ENCODE measurements at places on chromosomes 1 and 21. TPM values are rescaled to one million over a fixed set of nuclear protein-coding genes. Genes with fewer than 3 reads are reported as not detected.

- no peaks in the 10 kb centered on the region for H3K27me3 ChIP-seq
- no peak overlapping the region for H3K27ac ChIP-seq
- H3K4me3 ChIP-seq: no peak overlapping the region
- H3K36me3 ChIP-seq: no peaks in the 10 kb centered on the region
- H3K4me1 ChIP-seq: no peaks in the 10 kb centered on the region
Measured at GRCh38 chr21:28793043-28793442, 199.6 kb downstream of the LTN1 start.

DNA sequence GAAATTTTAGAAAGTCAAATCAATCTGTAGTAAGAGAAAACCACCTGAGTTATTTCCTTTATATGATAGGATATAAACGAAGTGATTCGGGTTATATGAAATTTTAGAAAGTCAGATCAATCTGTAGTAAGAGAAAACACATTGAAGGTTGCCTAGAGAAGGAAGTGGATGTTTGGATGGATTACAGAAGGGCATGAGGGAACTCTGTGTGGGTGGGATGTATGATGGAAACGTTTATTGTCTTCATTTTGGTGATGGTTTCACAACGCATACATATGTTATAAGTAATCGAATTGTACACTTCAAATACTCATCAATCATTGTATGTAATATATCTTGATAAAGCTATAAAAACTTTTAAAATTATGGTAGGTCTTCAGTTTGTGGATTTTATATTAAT is 5.1 kb downstream of the CR1 start:
- no peaks in the 10 kb centered on the region for H3K27me3 ChIP-seq
- no peak overlapping the region for H3K27ac ChIP-seq
- H3K4me3 ChIP-seq: no peak overlapping the region
- no peaks in the 10 kb centered on the region for H3K4me1 ChIP-seq
- DNase-seq: no peak

GRCh38 chr1:191541758-191542157 is 616.5 kb upstream of the RGS18 start:
- H3K4me1 ChIP-seq: no peaks in the 10 kb centered on the region
- no peaks in the 10 kb centered on the region for H3K27me3 ChIP-seq
- H3K4me3 ChIP-seq: no peak overlapping the region
- H3K36me3 ChIP-seq: no peaks in the 10 kb centered on the region
- DNase-seq: no peak

The BOLA1 gene
- polyA plus RNA-seq: 13.6 TPM

GRCh38 chr1:206074839-206075238 is 21.9 kb downstream of the RHEX start:
- no peaks in the 10 kb centered on the region for H3K4me1 ChIP-seq
- no peak for DNase-seq
- no peak overlapping the region for H3K4me3 ChIP-seq
- no peaks in the 10 kb centered on the region for H3K27me3 ChIP-seq
- H3K36me3 ChIP-seq: no peaks in the 10 kb centered on the region
- no peak overlapping the region for H3K27ac ChIP-seq

The DNALI1 gene
- 16.4 TPM for polyA plus RNA-seq

The SLC44A5 gene
- 1.2 TPM for polyA plus RNA-seq

DNA sequence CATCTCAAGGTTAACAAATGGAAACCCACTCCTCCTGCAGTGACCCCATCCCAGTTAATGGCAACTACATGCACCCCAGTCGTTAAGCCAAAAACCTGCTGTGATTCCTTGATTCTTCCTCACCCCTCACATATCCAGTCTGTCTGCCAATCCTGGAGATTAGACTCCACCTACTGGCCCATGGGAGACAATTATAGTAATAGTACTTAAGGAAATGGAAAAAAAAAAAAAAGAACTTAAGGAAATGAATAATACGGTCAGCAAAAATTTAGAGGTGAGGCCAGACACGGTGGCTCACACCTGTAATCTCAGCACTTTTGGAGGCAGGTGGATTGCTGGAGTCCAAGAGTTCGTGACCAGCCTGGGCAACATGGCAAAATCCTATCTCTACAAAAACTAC is 7.0 kb downstream of the NOL9 start:
- no peaks in the 10 kb centered on the region for H3K27me3 ChIP-seq
- no peak for DNase-seq
- no peak overlapping the region for H3K27ac ChIP-seq
- no peak overlapping the region for H3K4me3 ChIP-seq
- no peaks in the 10 kb centered on the region for H3K4me1 ChIP-seq

GRCh38 chr1:115690972-115691371 is 49.2 kb downstream of the VANGL1 start:
- no peaks in the 10 kb centered on the region for H3K4me1 ChIP-seq
- H3K36me3 ChIP-seq: no peaks in the 10 kb centered on the region
- H3K27ac ChIP-seq: no peak overlapping the region
- no peak for DNase-seq

DNA sequence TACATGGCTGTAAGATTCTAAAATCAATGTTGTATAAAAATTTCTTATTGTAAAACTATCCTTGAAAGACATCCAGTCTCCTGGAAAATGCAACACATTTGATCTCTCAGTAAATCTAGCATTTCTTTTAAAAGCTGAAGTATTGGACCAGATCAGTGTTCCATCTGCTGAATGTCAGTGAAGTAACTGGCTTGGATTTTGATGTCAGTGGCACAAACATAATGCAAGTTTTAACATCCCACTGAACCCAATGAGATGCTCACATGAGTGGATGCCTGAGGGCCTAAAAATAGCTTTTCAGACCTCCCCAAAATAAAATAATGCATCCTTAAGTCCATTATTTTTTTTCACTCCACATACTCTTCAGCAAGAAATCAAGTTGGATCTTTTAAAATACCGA is 1432.2 kb downstream of the MRPL39 start:
- no peak overlapping the region for H3K4me3 ChIP-seq
- no peak overlapping the region for H3K27ac ChIP-seq

DNA sequence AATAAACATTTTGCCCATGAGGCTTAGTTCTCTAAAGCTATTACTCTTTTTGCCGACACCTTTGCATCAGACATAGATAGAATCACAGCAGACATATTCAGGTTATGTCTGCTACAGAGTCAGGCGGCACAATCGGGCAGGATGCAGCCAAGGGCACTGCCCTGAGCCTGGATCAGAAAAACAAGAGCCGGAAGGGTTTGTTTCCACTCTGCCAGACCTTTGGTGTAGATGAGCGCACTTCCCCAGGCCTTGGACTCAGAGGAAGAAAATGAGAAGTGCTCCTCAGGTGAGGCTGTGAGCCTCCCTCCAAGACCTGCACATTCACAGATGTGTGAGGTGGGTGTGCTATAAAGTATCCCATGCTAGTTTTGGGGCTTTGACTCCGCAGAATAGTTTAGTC is 43.7 kb downstream of the GNG12 start:
- DNase-seq: no peak
- no peaks in the 10 kb centered on the region for H3K36me3 ChIP-seq
- H3K27me3 ChIP-seq: no peaks in the 10 kb centered on the region
- no peak overlapping the region for H3K27ac ChIP-seq
- peaks cover 22% of the 10 kb centered on the region for H3K4me1 ChIP-seq
- no peak overlapping the region for H3K4me3 ChIP-seq

DNA sequence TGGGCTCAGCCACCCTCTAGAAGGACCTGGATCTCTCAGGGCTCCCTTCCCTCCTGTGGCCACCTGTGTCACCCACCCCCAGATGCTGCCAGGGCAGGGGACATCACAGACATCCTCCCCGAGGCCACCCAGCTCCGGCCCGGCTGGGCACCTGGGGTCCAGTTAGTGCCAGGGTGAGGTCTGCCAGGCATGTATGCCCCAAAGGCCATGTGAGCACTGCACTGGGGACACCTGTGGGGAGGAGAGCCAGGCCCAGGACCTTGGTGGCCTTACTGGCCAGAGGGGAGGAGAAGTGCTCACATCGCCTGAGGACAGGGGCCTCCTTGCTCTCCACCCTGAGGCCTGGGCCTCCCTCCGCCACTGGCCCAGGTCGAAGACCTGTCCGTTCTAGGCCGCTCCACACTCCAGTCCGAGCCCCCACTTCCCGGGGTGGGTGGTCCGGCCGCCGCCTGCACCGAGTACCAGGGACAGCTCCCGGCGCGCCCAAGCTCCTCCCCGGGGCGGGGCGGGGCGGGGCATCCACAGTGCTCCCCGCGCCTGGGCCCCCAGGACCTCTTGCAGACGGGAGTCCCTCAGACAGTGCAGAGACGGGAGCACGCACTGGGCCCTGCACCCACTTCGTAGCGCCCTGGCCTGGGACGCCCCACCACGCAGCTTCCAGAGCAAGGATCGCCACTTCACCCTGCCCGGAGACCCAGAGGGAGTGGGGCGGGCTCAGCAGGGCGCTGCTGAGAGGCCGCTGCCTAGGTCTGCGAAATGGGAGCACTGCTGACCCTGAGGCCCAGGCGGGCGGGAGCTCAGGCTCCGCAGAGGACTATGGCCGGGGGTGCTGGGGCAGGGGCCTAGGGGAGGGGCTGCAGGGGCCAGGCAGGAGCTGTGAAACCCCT is 34.3 kb upstream of the CCDC27 start:
- no peak overlapping the region for H3K4me3 ChIP-seq
- H3K4me1 ChIP-seq: peaks cover 2% of the 10 kb centered on the region
- no peaks in the 10 kb centered on the region for H3K36me3 ChIP-seq
- H3K27me3 ChIP-seq: no peaks in the 10 kb centered on the region

DNA sequence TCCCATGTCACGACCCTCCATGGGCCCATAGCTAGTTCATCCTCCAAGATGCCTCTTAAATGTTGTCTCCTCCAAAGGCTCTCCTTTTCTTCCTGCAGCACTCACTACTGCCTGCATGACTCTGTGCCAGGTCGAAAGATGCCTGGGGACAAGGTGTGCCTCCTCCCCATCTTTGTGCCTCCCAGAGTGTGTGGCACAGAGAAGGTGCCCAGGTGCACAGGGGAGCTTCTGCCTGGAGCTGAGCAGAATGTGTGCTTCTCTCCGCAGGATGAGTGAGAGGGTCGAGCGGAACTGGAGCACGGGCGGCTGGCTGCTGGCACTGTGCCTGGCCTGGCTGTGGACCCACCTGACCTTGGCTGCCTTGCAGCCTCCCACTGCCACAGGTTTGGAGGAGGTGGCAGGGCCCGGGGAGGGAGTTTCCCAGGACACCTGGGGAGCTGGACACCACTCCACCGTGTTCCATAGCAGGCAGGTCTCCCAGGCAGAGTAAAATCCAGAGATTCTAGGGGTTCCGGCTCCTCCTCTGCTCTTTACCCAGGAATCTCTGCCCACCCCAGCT is 6.9 kb upstream of the PPM1J start:
- no peaks in the 10 kb centered on the region for H3K36me3 ChIP-seq
- peak overlapping the region; percentile 19 for H3K27ac ChIP-seq
- DNase-seq: no peak
- H3K27me3 ChIP-seq: no peaks in the 10 kb centered on the region
- no peak overlapping the region for H3K4me3 ChIP-seq

The FCRL1 gene
- polyA plus RNA-seq: 0.08 TPM

DNA sequence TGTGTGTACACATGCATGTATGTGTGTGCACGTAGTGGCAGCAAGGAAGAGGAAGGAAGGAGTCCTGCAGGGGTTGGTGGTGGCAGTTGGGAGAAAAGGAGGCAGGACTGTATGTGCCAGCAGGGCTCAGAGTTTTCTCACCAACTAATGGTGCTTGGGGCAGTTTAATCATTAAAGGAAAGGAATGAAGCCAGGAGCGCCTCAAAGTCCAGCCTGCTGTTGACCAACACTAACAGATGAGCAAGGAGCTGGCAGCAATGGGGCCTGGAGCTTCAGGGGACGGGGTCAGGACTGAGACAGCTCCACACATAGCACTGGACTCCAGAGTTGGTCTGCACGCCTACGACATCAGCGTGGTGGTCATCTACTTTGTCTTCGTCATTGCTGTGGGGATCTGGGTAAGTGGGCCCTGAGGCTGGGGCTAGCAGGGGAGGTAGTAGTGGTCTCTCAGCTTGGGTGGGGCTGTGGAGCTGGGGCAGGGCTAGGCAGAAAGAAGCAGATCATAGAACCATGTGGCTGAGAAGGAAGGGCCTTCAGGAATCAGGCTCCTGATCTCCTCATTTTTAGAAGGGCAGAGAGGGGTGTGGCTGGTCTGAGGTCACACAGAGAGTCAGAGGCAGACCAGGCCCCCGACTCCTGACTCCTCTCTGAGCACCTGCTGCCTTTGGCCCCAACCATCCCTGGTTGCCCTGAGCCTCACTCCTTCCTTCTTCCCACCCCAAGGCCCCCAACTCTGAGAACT is at the start of gene SLC5A9:
Gene SLC5A9, plus strand, starts transcription at position 216 of the 742 bp plus-strand sequence. Its CDS starts 21 bp downstream, at position 237.
- H3K27ac ChIP-seq: no peak within 1 kb of the TSS
- H3K4me3 ChIP-seq: no peak within 1 kb of the TSS

The FBXO28 gene
- 11.2 TPM for polyA plus RNA-seq

GRCh38 chr1:33402206-33402605 is 28.7 kb downstream of the PHC2 start:
- H3K36me3 ChIP-seq: no peaks in the 10 kb centered on the region
- no peak for DNase-seq
- peaks cover 4% of the 10 kb centered on the region for H3K4me1 ChIP-seq
- H3K27me3 ChIP-seq: no peaks in the 10 kb centered on the region
- no peak overlapping the region for H3K4me3 ChIP-seq

DNA sequence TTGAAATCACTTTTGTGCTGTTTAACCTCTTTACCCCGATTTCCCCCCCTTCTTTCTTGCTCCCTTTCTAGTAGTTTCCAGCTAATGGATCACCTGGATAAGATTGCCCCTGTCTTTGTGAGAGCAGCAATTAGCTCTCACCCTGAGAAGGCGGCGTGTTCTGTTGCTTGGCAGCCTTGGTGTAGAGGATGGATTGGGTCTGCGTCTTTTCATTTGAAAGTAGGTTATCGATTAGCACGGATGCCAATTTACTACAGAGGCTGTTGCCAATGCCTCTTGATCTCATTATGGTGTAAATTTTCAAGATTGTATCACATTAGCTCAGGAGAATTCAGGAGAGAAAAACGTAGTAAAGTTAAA is 26.4 kb downstream of the KIF26B start:
- no peak overlapping the region for H3K4me3 ChIP-seq
- H3K4me1 ChIP-seq: no peaks in the 10 kb centered on the region
- no peaks in the 10 kb centered on the region for H3K27me3 ChIP-seq

- peak overlapping the region; percentile 21 for H3K27ac ChIP-seq
- H3K4me1 ChIP-seq: peaks cover 4% of the 10 kb centered on the region
- H3K36me3 ChIP-seq: no peaks in the 10 kb centered on the region
- peak overlapping the region; percentile 10 for H3K4me3 ChIP-seq
- no peak for DNase-seq
- H3K27me3 ChIP-seq: no peaks in the 10 kb centered on the region
Measured at GRCh38 chr21:38810034-38810825, 4.5 kb downstream of the ETS2 start.

GRCh38 chr1:228457017-228457395 is 30.2 kb upstream of the RNF187 start:
- peak overlapping the region; percentile 42 for H3K4me3 ChIP-seq
- H3K27ac ChIP-seq: peak overlapping the region; percentile 72
- H3K36me3 ChIP-seq: no peaks in the 10 kb centered on the region
- H3K27me3 ChIP-seq: no peaks in the 10 kb centered on the region

The TMEM81 gene
- 2.1 TPM for polyA plus RNA-seq
